ENCODE measurements at places on chromosomes 2 and 18.

DNA sequence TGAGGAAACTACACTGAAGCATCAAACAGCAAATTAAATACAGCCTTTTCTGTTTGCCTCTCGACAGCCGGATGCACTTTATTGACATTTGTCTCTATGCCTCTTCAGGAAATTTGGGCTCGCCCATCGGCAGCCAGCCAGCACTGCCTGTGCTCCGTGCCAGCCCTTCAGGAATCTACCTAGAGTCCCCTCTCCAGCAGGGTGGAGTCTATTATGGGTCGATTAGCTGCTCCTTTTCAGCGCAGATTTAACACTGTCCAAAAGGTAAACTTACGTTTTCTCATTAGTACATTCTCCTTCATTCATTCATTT, 91.5 kb downstream of the MYCN start:
- DNase-seq = no peak

DNA sequence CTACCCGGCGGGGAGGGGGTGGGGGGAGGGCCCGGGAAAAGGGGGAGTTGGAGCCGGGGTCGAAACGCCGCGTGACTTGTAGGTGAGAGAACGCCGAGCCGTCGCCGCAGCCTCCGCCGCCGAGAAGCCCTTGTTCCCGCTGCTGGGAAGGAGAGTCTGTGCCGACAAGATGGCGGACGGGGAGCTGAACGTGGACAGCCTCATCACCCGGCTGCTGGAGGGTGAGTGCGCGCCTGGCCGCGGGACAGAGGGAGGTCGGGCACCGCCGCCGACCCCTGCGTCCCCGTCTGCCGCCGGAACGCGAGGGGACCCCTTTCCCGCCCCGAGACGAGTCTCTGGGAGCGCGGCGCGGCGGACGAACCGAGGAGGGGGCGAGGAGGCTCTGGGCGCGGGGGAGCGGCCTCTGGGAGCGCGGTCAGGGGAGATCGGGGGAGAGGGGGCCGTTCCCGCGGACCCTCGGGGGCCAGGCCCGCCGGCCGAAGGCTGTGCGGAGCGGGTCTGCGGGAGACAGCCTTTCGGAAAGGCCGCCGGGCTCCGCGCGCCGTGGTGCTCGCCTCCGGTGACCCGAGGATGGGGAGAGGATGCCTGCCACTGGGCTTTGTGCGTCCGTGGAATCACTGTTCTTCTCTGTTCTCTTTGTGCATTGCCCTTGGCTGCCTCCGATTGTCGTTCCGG, 463 bp downstream of the PPP1CB start:
- peak; percentile 87 for DNase-seq

- no peak for DNase-seq
These were observed 689 bp upstream of the YWHAQ start for GRCh38 chr2:9631553-9631819.

DNA sequence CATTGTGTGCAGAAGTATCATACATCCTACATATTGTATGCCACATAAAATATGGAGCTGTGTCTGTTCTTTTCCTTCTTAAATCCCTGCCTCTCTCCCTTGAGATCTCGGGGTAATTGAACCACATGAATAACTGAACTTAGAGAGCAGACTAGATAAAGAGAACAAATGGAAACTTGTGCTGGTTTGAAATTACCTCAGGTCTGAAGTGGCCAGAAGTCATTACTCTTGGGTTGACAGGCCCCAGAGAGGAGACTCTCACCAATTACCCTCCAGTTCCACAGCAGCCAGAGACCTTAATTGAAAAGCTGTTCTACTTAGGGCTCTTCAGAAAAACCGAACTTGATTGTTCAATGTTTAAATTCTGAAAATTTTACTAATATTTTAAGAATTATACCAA, 5.0 kb upstream of the ADAM17 start:
- no peak for DNase-seq

DNA sequence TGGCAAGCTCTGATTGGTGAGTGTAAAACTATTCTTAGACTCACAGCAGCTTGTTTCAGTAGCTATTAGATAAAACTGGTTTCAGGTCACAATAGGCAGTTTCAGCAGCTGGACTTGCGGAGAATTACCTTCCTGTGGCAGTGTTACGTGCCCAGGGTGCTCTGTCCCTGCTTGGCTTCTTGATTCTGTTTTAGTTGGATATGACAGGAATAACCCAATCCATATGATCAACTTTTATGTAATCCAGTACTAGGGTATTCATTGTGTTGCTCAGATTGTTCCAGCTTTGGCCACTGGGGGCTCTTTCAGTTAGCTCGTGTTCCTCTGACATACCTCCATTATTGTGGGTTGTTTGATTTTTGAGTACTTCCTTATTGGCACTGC, 43.1 kb downstream of the INPP4A start:
- no peak for DNase-seq

GRCh38 chr2:34105006-34105767, 506.1 kb upstream of the FAM98A start:
- DNase-seq = no peak

- no peak for DNase-seq
These were observed 404 bp upstream of the AKAIN1 start for GRCh38 chr18:5197461-5197860.

GRCh38 chr18:58536202-58536516, 92.7 kb downstream of the ALPK2 start:
- no peak for DNase-seq

GRCh38 chr2:53131416-53131815, 636.2 kb upstream of the CHAC2 start:
- no peak for DNase-seq

- DNase-seq = no peak
These were observed 92.6 kb downstream of the EPB41L3 start for GRCh38 chr18:5451150-5451549.

DNA sequence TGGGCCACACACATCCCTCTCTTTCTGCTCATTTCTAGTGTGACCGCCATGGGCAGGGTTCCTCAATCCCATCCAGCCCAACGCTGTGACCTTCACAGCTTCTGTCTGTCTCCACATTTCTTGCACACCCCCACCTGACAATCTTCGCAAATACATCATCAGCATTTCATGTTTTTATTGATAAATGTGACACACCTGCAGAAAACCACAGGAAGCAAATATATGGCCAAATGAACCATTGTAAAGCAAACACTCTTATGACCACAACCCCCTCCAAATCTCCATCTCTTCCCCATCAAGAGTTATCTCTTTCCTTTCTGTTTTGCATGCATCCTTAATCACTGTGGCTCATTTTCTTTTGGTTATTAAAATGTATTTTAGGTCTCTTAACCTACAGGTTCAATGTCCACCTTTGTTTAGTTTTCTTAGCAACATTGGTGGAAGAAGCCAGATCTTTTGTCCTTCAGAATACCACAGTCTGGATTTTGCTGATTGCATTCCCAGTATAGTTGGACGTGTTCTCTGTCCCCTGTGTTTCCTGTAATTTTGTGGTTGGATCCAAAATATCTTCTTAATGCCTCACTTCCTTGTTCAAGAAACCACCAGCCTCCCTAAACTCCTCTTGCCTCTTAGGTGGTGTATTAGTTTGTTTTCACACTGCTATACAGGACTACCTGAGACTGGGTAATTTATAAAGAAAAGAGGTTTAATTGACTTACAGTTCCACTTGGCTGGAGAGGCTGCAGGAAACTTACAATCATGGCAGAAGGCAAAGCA, 9.8 kb upstream of the NCK2 start:
- no peak for DNase-seq

DNA sequence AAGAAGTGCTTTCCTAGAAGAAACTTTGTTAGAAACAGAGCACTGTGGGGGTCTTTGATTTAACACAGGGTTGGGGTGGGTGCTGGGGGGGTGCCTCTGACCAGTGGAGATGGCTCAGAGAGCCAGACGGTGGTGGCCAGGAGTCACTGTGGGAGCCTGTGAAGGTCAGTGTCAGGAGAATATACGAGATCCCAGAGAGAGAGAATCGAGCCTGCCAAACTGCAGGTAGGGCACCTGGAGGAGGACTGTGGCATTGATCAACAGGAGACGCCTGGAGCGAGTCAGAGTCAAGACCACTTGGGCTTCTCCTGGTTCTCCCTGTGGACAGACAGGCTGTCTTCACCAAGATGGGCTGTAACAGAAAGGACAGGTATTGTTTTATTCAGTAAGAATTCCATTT, 136.5 kb upstream of the TWIST2 start:
- DNase-seq = no peak

- DNase-seq = no peak
These were observed 154.3 kb downstream of the PTGR3 start for GRCh38 chr18:75054611-75055010.

DNA sequence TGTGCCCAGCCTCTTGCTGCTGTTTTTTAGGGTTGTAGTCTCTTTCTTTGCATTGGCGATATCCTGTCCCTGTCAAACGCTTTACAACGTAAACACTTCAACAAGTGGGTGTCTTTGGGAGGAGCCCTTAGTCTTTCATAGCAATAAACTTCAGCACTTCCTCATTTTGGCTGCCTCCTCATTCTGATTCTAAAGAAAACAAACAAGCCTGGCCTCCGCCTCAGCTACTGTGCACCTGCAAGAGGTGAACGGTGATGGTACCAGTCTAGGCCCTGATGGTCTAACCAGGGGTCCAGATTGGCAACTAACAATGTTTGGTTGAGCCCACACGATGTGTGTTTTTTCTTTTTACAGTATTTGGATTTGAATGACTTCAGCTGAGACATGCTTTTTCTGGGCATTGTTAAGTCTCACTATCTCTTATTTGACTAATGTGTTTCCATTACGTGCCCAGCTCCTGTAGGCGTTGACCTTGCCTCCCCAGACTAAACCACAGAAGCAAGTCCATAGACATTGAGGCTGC, 53.2 kb upstream of the CUL3 start:
- DNase-seq = no peak

DNA sequence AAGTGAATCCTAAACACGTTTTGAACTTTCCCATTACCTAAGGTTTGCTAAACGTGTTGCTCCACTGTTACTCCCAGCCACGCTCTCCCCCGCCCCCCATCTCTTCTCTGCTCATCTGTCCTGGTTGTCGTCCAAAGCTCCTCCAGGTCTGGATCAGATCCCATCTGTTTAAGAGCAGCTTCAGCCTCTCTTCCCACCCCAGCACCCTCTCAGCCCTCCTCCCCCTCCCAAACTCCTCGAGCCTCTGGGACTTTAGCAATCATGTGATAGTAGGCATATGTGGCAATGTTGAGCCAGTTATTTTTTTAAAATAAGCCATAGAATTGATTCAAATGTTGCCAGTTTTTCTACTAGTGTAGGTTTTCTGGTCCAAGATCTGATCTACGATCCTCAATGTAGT, 20.0 kb upstream of the LPIN1 start:
- DNase-seq = no peak

- no peak for DNase-seq
These were observed 89.0 kb upstream of the KCTD1 start for GRCh38 chr18:26637324-26637723.

GRCh38 chr2:174772472-174772801, 8.2 kb upstream of the CHRNA1 start:
- no peak for DNase-seq

DNA sequence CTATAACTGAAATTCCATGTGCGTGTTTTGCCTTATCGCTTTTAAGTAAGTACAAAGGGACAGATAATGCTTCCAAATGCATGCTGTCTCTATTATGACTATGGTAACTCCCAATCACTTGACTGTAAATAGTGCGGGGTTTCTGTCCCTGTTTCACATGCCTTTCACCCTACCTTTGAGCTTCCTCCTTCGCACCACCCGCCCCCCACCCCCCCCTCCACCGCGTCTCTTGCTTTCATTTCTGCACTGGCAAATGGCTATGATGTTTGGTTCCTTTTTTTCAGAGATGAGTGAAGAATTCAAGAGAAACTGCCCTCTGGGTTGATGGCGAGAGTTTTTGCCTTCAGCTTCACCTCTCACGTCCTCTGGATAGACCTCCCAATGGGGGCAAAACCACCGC, 25.0 kb upstream of the SPP2 start:
- DNase-seq = no peak

- no peak for DNase-seq
These were observed 15.9 kb upstream of the SERPINB11 start for GRCh38 chr18:63686871-63687270.

DNA sequence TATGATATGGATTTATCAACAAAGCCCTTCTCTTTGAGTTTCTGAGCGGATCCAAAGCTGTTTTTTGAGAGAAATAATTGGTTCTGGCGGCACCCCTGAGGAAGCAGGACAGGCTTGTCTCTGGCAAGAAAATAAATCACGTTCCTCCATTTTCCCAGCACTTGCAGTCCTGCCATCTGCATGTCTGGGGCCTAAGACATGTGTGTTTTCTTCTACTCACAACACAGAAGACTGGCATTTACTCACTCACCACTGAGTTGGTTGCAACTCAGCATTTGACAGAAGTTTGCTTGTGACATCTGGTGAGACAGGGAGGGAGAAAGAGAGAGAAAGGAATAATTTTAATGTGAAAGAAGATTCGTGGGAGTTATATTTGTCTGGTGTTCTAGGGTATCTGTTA, 37.0 kb upstream of the YES1 start:
- DNase-seq = no peak

GRCh38 chr2:181177376-181177775, 197.0 kb downstream of the UBE2E3 start:
- no peak for DNase-seq

DNA sequence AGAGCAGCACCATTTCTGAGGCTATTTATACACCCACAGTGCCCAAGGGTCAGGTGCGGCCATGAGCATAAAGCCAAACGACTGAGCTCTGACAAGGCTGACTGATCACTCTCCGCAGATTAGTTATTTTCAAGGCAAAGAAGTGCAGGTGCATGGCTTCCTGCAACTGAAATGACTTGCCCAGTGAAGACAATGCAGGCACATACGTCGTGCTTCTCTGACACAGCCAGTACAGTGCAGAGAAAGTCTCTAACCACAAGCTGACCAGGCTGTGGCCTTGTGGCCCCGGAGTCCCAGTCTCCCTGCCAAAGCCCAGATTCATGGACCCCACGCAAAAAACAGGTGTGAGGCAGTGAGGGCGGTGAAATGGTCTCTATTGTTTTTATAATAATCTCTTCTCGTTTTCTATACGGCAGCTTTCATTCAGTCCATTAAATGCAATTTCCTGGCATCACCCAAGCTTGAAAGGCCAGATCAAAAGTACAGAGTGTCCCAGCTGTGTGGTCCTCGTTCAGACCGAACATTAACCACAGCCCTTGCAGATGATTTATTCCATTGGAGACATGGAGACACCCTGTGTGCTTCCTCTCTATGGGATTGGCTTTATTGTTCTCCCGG, 447.0 kb upstream of the ID2 start:
- DNase-seq = no peak

GRCh38 chr18:75358928-75359327, 68.6 kb downstream of the SMIM21 start:
- no peak for DNase-seq

DNA sequence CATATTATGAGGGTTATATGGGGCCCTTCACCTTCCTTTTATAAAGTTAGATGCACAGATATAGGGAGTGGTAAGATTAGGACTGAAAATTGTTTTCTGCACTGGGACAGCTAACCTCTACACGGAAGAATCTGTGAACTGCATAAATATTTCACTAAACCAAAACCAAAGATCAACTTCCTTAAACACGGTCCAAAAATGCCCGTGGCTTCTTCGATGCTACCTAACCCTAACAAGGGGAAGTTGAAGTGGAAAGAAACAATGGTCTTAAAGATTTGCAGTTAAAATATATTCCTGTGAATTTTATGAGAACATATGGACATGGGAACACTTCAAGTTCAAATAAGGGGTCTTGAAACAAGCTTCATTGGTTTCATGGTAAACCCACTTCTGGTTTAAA, 33.3 kb upstream of the PAX3 start:
- no peak for DNase-seq
